ENCODE measurements at places on chromosomes 7 and 10.
A peak's percentile ranks its signal among the peaks of the same experiment; 100 is the strongest.

DNA sequence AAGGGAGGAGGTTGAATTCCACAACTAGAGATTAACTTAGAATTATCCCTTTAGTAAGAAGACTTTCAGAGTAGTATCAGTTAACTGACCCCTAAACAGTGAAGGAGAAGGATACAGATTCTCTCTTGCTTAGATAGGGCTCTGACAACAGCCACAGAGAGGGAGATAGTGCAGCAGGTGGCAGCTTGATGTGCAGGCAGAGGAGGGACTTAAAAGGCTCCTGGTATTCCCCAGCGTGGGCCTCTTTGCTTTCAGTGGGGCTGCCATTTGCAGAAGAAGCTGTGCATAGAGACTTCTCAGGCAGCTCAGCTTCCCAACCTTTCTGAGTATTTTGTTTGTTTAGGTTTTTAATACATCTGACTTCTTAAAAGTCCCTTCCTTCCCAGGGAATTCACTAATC, 16.0 kb downstream of the FZD1 start:
- DNase-seq = peak; percentile 34

- DNase-seq = peak; percentile 39
Observed at GRCh38 chr7:18087026-18087686, 59.5 kb upstream of the PRPS1L1 start.

GRCh38 chr10:76546411-76546810, 1091.2 kb downstream of the KCNMA1 start:
- DNase-seq = no peak

- DNase-seq = no peak
Observed at GRCh38 chr7:25845464-25845863, 306.5 kb upstream of the NFE2L3 start.

DNA sequence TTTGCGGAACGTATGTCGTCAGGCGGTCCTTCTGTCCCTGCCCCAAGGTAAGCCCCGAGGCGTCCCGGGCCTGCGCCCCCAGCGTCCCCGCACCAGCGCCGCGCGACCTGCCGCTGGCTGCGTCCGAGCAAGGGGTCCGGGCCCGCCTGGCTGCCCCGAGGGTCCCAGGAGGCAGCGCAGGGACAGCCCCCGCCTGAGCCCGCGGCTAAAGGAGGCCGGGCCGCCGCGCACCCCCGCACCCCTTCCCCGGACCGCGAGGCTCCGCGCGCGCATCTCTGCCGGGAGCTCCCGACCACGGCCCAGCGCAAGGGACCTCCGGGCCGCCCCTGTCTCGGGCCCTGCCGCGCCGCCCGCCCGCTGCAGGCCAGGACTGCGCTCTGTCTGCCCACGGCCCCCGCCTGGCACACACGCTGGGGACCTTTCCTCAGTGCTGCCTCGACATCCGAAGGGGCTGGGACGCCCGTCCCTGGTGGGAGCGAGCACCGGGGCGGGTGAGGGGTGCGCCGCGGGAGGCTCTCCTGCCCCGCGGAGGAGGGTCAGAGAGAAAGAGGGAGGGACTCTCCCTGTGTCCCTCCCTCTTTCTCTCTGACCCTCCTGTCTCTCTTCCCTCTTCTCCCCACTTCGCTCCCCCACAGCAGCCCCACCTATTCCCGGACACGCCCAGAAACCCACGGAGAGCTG, 25.0 kb downstream of the SHH start:
- DNase-seq = no peak

GRCh38 chr10:78831461-78831860, 237.3 kb upstream of the ZMIZ1 start:
- DNase-seq = no peak

GRCh38 chr10:132196178-132197113, 9.7 kb downstream of the DPYSL4 start:
- DNase-seq = no peak

GRCh38 chr10:116712519-116712918, 29.8 kb downstream of the HSPA12A start:
- DNase-seq = no peak

- no peak for DNase-seq
Observed at GRCh38 chr7:41763626-41764025, 60.7 kb upstream of the INHBA start.

- no peak for DNase-seq
Observed at GRCh38 chr7:51279391-51280023, 37.1 kb downstream of the COBL start.

DNA sequence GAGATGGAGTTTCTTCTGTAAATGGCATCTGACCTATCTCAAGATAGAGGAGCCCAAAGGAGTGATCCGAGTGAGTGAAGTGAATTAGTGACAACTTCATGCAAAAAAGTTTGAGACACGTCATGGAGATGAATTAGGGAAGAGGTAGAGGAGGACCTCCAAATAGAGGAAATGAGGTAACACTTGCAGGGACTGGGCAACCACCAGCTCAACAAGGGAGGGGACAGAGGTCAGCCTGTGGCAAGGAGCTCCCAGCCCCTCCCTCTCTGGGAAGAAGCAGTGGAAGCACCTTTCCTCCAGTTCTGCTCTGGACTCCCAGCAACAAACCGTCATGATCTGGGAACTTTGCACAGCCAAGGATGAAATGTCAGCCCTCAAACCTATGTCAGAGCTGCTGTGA, 83.5 kb upstream of the IKZF1 start:
- no peak for DNase-seq

- DNase-seq = peak; percentile 70
Observed at GRCh38 chr7:49852619-49853462, 79.4 kb downstream of the VWC2 start.

Measured in H9 (cell line).